ENCODE measurements at places on chromosomes 1 and 21.

GRCh38 chr1:76872944-76873343 is 5.7 kb downstream of the ST6GALNAC5 start:
- no peak for DNase-seq

- no peak for DNase-seq
Measured at GRCh38 chr1:188425687-188426086, 1596.9 kb downstream of the PLA2G4A start.

GRCh38 chr21:14657241-14658008 is 111.3 kb upstream of the SAMSN1 start:
- no peak for DNase-seq

DNA sequence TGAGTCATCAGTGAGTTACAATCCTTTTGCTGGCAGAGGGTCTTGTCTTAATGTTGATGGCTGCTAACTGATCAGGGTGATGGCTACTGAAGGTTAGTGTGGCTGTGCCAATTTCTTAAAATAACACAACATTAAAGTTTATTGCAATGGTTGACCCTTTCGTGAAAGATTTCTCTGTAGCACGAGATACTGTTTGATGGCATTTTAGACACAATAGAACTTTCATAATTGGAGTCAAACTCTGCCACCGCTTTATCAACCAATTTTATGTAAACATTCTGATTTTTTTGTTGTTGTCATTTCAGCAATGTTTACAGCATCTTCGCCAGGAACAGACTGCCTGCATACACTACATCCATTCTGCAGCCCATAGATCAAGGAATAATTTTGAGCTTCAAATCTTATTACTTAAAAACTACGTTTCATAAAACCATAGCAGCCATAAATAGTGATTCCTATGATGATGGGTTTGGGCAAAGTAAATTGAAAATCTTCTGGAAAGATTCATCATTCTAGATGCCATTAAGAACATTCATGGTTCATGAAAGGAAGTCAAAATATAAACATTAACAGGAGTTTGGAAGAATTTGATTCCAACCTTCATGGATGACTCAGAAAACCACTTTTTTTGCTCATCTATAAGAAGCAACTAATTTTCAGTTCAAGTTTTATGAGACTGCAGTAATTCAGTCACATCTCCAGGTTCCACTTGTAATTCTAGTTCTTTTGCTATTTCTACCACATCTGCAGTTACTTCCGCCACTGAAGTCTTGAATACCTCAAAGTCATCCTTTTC is 85.9 kb downstream of the TYW3 start:
- DNase-seq, result no peak

DNA sequence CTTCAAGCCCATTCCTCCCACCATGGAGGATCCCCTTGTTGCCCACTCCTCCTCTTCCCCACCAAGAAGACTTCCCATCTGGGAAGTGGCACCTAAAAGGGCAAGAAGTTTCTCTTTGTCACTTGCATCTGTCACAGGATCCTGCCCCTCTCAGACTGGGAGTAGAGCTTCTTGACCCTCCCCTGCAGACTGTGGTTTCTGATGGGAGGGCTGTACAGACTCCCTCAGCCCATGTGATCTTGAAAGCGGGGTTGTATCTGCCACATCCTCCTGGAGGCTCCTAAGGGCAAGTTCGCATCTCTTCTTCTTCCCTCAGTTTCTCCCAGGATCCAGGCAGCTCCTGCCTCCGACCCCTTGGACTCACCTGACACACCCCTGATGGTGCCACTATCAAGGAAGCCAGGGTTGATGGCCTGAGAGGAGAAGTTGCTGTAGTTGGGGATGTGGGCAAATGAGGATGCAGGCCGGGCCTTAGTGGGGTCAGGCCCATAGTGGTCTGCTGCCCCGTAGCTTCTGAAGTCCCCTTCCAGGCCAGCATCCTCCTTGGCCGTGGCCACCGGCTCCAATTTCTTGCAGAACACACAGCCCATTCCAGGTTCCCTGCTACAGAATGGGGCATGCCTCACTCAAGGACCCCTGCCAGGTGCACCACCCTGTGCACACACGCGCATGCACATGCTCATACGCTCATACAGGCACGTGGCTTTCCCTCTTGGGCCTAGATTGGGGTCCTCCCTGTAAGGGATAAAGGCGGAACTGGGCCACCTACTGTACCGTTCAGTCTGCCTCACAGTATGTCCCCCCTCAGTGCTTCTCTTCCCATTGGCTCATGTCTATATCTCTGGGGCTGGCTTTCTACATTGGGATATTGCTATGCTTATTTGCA is 11.4 kb downstream of the FGR start:
- DNase-seq, result no peak

GRCh38 chr1:36764798-36765197 is 269.5 kb downstream of the GRIK3 start:
- no peak for DNase-seq

DNA sequence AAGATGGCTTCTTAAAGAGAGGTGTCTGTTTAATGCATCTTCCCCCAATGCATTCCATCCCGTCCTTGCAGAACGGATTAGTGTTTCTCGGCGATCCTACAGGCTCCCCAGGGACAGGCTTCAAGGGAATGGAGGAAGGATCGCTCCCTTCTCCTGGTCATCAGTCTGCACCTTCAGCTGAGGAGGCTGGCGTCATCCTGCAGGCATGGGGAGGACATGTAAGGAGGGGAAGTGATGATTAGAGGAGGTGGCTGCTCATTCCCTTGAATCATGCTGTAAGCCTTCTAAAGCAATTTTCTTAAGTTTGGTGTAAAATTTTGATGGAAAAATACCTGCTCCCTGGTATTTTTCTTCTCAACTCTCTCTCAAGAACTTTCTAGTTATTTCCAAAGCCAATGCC is 603.6 kb downstream of the NPHP4 start:
- no peak for DNase-seq

DNA sequence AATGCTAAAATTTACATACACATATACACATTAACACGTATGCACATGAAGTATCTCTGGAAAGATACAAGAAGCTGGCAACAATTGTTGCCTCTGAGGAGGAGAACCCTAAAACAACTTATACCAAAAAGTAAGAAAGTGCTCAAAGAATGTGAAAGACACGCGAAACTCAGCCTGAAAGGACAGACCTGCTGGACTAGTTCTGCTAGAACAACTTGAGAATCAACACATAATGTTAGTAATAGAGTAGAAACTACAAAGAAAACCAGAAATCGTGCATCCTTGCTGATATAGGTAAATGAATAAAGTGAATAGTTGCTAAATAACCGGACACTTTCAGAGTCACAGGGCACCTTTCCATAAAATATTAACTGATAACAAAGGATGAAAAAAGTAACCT is 242.5 kb downstream of the RERE start:
- DNase-seq, result no peak
